ENCODE measurements at places on chromosomes 16 and 17.

- no peaks in the 10 kb centered on the region for H3K36me3 ChIP-seq
- H3K4me3 ChIP-seq: no peak overlapping the region
- peaks cover 21% of the 10 kb centered on the region for H3K4me1 ChIP-seq
- DNase-seq: no peak
- H3K27ac ChIP-seq: no peak overlapping the region
- H3K27me3 ChIP-seq: no peaks in the 10 kb centered on the region
Measured at GRCh38 chr17:42920106-42920900, 19.7 kb downstream of the G6PC1 start.

GRCh38 chr16:66275775-66276428, 90.6 kb upstream of the CDH5 start:
- peak; percentile 45 for DNase-seq
- H3K27me3 ChIP-seq: peaks cover 4% of the 10 kb centered on the region
- no peak overlapping the region for H3K27ac ChIP-seq

DNA sequence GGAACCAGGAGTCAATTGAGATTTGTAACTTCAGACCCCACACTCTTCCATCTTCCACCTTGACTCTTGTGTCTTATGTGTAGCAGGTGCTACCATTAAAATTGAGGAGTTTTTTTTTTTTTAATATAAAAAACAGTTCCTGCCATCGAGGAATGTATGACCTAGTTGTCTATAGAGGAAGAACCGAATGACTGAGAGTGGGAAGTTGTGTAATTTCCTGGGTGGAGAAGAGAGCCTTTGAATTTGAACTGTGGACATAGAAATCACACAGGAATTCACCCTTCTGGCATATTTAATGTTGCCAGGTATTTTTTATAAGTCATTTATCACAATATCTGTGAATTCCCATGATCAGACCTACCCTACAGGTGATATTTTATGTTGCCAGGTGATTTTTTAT, 22.0 kb downstream of the SP2 start:
- H3K27ac ChIP-seq: no peak overlapping the region
- H3K36me3 ChIP-seq: peaks cover 38% of the 10 kb centered on the region
- H3K27me3 ChIP-seq: no peaks in the 10 kb centered on the region
- H3K4me1 ChIP-seq: no peaks in the 10 kb centered on the region
- no peak overlapping the region for H3K4me3 ChIP-seq
- DNase-seq: no peak

DNA sequence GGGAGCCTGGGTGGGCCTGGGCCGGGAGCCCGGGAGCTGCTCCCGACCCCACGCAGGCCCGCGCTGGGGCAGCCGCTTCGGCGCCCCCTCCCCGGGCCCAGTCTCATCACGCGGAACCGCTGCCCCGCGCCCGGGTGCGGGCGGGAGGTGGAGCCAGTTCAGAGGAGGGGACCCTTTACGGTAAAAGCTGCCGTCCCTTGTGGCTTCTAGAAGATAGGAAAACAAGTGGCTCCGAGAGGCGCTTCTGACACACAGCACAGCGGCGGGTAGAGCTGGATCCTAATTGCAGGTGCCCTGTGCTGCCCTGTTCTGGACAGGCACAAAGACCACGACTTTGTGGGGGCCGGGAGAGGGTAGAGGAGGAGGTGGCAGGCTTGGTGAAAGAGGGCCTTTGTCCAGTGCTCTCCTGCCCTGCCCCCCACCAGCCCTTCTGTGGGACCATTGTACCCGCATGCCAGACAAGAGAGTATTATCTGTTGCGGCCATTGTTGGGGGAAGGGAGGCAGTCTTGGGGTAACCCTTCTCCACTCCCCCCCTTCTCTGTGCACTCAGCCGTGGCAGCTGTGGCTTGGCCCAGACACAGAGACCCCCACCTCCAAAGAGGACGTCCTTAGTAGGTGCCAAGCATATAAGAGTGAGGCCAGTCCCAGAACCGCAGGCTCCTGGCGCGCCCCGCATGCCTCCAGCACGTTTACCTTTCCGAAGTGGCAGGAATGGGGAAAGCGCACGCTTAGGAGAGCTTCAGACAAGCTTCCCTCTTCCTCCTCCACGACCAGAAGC, 736 bp downstream of the CNP start:
- H3K4me3 ChIP-seq: peak overlapping the region; percentile 86
- DNase-seq: no peak
- peak overlapping the region; percentile 94 for H3K27ac ChIP-seq
- H3K36me3 ChIP-seq: peaks cover 5% of the 10 kb centered on the region
- no peaks in the 10 kb centered on the region for H3K27me3 ChIP-seq

- DNase-seq: no peak
- no peak overlapping the region for H3K4me3 ChIP-seq
Measured at GRCh38 chr17:77212081-77212832, 71.5 kb downstream of the SEC14L1 start.

DNA sequence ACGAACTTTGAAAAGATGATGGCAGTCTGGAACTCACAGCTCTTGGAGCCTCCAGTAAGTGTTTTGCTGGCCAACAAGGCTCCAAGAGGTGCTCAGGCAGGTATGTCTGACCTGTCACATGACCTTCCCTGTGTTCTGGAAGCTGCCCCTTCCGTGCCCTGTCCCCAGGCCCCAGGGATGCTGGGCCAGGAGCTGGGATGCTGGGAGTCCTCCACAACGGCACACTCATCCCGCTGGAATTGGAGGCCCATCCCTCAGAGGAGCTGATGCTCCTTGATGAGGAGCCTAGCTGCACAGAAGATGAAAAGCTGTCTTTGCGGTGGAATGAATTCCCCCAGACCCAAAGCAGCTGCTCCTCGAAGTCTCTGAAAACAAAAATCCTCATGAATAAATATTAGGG, 47.8 kb downstream of the HOXB1 start:
- H3K36me3 ChIP-seq: no peaks in the 10 kb centered on the region
- H3K4me3 ChIP-seq: no peak overlapping the region

DNA sequence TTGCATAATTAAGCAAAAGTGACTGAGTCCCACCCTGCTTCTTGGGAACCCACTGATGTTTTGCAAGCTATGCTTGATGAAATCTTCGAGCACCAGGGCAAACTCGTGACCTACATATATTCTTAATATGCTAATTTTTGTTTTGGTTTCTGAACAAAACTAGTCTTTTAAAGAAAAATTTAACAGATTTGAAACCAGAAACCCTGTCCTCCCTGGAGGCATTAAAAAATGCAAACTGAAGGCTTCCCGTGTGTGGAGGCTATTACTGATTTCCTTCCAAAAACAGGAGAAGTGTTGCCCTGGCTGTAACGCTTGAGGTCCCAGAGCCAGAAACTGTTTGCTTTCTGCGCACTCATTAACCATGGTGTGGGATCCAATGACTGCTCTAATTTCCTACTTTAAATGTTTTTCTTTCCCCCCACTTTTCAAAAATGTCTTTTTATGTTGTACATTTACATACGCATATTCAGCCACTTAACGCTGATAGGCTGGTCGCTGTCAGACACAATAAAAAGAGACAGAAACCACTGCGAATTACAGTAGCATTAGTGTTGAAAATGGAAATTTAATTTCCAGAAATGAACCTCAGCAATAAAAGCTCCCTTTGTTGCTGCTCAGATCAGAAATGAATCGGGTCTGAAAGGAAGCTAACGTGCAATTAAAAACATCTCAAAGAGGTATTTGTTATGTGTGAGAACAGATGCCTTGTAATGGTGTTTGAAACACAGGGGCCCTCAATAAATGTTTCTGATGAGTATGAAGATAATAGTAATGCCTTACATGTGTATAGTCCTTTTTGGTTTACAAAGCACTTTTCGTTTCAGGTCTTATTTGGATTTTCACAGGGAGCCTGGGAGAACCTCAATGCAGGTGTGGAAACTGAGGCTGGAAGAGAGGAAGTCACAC, 39.9 kb upstream of the IRX6 start:
- H3K36me3 ChIP-seq: no peaks in the 10 kb centered on the region
- H3K27ac ChIP-seq: no peak overlapping the region
- H3K27me3 ChIP-seq: no peaks in the 10 kb centered on the region

- H3K27me3 ChIP-seq: no peaks in the 10 kb centered on the region
- peak overlapping the region; percentile 98 for H3K4me3 ChIP-seq
- peaks cover 85% of the 10 kb centered on the region for H3K4me1 ChIP-seq
Measured at GRCh38 chr17:81858967-81859905, 1.1 kb downstream of the P4HB start.

DNA sequence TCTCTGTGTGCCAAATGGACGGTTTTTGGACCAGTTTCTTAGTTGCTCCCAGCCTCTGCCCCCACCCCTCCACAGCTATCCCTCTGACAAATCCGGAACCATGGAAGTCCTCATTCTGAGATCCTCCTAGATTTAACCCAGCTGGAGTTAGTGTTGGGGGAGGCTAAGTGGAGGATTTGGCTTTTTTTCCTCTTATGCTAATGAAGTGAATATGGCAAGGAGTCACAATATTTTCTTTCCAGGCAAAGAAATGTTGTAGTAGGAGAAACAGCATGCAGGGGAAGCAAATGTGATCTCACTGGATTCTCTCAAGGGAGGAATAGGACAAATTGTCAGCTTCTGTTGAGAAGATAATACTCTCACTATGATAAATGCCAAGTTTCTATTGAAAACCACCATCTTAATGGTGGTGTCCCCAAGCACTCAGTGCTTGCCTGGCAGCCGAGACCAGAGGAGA, 159.5 kb downstream of the MSI2 start:
- H3K36me3 ChIP-seq: no peaks in the 10 kb centered on the region
- no peaks in the 10 kb centered on the region for H3K27me3 ChIP-seq
- DNase-seq: peak; percentile 75

- no peaks in the 10 kb centered on the region for H3K27me3 ChIP-seq
- no peak for DNase-seq
- no peak overlapping the region for H3K4me3 ChIP-seq
- H3K27ac ChIP-seq: no peak overlapping the region
Measured at GRCh38 chr16:64738321-64738960, 383.4 kb downstream of the CDH11 start.

DNA sequence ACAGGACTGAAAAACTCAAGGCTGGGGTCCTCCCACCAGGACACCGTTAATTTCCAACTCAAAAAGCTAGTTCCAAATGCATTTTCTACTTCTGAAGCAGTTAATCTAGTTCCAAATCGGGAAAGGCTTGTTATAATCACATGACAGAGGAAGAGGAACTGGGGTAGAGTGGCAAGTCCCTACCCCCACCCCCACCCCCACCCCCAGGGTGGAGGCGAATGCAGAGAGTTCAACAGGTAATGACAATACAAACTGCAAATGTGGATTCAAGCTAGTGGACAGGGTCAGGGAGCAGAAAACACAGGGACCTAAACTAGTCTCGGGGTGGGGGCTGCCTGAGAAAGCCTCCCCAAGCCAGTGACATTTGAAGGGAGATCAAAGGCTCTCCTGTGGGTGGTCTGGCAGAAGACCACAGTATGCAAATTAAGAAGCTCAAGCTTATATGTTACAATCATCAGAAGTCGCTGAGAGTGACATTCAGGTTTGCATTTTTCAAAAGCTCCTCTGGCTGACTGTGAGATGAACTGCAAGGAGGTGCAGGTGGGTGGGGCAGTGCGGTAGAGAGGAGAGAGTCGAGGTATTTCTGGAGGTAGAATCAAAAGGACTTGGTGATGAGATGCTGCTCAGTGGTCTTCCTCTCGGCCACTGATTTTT, 56.4 kb upstream of the SLC25A19 start:
- H3K27me3 ChIP-seq: no peaks in the 10 kb centered on the region
- no peak overlapping the region for H3K27ac ChIP-seq
- peaks cover 51% of the 10 kb centered on the region for H3K4me1 ChIP-seq

DNA sequence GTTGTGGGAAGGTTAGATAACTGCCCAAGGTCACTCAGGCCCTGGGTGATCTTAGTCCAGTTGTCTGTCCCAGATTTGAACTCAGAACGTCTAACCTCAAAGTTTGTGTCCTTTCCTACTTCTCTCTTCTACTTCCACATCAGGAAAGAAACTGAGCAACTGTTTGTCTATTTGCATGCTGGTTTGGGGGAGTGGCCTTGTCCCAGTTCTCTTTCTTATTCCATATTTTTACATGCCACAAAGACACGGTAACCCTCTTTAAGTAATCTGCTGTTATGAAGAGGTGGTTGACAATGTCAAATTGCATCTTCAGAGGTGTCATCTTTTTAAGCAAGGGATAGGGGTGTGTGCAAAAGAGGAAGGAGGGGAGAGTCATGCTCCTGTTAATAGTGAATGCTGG, 432.5 kb downstream of the HS3ST3B1 start:
- no peak overlapping the region for H3K27ac ChIP-seq
- H3K27me3 ChIP-seq: no peaks in the 10 kb centered on the region
- H3K4me3 ChIP-seq: no peak overlapping the region
- no peaks in the 10 kb centered on the region for H3K36me3 ChIP-seq
- H3K4me1 ChIP-seq: no peaks in the 10 kb centered on the region

- no peaks in the 10 kb centered on the region for H3K4me1 ChIP-seq
- H3K4me3 ChIP-seq: no peak overlapping the region
- no peak overlapping the region for H3K27ac ChIP-seq
- no peaks in the 10 kb centered on the region for H3K36me3 ChIP-seq
- H3K27me3 ChIP-seq: no peaks in the 10 kb centered on the region
- no peak for DNase-seq
Measured at GRCh38 chr17:22507823-22508222, 815.5 kb downstream of the KCNJ18 start.

GRCh38 chr17:37089956-37090355, 141.2 kb downstream of the AATF start:
- H3K27me3 ChIP-seq: no peaks in the 10 kb centered on the region
- DNase-seq: peak; percentile 71
- no peak overlapping the region for H3K4me3 ChIP-seq
- H3K36me3 ChIP-seq: peaks cover 60% of the 10 kb centered on the region
- H3K27ac ChIP-seq: no peak overlapping the region

DNA sequence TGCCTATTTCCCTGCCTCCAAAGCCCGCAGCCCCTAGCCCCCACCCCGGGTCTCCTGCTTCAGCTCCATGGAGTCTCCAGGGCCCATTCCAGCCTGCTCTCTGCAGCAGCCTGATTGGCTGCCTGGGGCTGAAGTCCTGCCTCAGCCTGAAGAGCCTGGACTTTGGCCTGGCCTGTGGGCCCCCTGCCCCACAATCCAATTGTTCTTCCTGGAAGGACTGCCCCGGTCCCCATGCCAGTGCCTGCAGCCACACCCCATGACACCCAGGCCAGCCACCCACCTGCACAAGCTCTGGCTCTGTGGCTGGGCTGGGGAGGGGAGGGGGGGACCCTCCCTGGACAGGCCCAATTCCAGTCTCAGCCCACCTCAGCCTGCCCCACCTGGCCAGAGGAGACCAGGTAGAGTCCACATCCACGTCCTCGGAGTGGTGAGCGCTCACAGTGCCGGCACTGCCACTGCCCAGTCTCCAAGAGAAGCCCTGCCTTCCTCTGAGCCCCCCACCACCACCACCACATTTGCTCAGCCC, 12.3 kb downstream of the ENPP7 start:
- no peaks in the 10 kb centered on the region for H3K36me3 ChIP-seq
- H3K27ac ChIP-seq: no peak overlapping the region
- peaks cover 92% of the 10 kb centered on the region for H3K27me3 ChIP-seq
- H3K4me1 ChIP-seq: peaks cover 33% of the 10 kb centered on the region

DNA sequence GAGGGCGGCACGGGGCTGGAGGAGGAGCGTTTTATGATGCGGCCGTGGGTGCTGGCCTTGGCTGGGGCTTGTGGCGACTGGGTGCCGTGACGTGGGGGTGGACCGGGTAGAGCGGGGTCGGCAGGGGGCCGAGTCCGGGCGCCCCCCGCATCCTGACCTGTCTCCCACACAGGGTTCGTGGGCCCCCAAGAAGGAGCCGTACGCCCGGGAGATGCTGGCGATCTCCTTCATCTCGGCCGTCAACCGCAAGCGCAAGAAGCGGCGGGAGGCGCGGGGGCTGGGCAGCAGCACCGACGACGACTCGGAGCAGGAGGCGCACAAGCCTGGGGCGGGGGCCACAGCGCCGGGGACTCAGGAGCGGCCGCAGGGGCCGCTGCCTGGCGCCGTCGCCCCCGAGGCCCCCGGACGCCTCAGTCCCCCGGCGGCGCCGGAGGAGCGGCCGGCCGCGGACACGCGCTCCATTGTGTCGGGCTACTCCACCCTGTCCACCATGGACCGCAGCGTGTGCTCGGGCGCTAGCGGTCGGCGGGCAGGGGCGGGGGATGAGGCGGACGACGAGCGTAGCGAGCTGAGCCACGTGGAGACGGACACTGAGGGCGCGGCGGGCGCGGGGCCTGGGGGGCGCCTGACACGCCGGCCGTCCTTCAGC, 81.6 kb downstream of the ARHGAP23 start:
- peaks cover 12% of the 10 kb centered on the region for H3K4me1 ChIP-seq
